Activated CD4-positive, CD25-positive, alpha-beta regulatory T cell (primary cell): ENCODE measurements at places on chromosomes 11 and 22.

DNA sequence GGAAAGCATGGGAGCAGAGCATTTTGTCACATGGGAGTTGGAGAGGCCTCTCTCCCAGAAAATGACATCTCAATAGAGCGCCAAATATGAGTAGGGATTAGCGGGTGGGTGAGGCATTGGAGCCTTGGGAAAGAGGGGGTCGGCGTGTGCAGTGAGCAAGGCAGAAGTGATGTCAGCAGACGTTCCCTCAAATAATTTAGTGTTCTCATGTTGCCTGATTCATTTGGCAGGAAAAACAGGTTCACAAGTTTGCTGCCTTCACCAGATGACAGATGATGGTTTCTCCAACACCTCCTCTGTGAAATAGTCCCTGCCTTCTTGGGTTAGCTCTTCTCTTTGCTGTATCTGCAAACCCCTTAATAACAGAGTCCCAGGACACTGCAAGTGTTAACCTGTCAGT lies 118.5 kb upstream of the ARHGAP20 start:
- no peak for DNase-seq

- no peak for DNase-seq
These were observed 4.1 kb downstream of the MIOX start for GRCh38 chr22:50490531-50491308.

GRCh38 chr11:17405232-17406005 lies 17.0 kb upstream of the KCNJ11 start:
- no peak for DNase-seq

GRCh38 chr11:126592496-126593410 lies 237.3 kb downstream of the ST3GAL4 start:
- no peak for DNase-seq

GRCh38 chr11:18765554-18765953 lies 26.0 kb downstream of the PTPN5 start:
- no peak for DNase-seq

- no peak for DNase-seq
These were observed 65.8 kb upstream of the NECTIN1 start for GRCh38 chr11:119794756-119795155.

GRCh38 chr11:116073854-116074837 lies 569.9 kb upstream of the CADM1 start:
- DNase-seq, result no peak

DNA sequence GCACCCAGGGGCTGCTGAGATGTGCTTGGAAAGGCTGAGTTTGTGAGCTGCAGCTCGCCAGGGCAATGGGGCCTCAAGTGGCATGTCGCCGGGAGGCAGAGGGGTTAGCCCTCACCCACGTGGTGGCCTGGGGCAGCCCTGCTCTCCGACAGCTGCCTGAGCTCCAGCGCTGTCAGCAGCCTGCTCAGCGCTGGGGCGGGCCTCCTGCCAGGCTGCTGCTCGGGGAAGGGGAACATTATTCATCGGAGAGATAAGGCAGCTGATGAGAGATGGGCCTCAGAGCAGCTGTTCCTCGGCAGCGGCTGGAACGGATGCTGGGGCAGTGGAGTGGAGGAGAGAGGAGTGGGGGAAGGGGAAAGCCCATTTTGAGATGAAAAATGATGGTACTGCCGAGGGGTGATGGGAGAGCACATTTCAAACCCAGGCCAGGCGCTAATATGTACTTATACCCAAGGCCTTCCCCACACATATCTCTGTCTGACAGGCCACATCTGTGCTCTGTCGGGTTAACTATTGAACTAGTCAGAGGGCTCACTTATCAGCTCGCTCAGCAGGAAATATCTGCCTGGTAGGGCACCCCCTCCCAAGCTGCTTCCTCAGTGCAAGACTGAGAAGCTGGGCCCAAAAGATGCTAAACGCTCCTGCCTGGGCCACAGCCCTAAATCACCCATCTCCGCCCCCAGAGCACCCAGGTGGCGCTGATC lies 79.5 kb downstream of the TIMP3 start:
- DNase-seq, result no peak

GRCh38 chr11:67435031-67435726 lies 2.3 kb downstream of the PTPRCAP start:
- no peak for DNase-seq
